Hematopoietic multipotent progenitor cell treated with erythropoietin and hydrocortisone succinate and interleukin-3 and kit ligand, for 15 days (in vitro differentiated cells): ENCODE measurements at places on chromosomes 12 and 14.

- DNase-seq: no peak
Observed at GRCh38 chr12:53664191-53664590, 11.7 kb downstream of the ATP5MC2 start.

- DNase-seq: no peak
Observed at GRCh38 chr12:55041345-55042055, 21.7 kb downstream of the NEUROD4 start.

GRCh38 chr12:52184813-52185212, 7.0 kb downstream of the KRT80 start:
- DNase-seq: no peak

DNA sequence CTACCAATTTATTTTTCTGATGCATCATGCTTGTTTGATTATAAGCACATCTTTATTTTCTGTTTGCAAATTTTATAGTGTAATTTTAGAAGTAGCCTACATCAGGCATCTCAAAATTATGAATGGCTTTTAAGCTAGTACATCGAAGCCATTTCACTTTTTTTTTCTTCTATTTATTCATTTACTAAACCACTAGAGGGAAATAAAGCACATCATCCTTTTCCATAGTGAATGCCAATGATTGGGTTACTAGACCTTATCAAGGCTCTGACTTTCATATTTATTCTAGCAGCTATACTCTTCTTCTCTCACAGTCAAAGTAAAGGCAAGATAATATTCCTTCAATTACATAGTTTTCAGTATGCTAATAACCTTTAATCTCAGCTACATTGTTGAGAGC, 736.4 kb upstream of the LRFN5 start:
- no peak for DNase-seq

DNA sequence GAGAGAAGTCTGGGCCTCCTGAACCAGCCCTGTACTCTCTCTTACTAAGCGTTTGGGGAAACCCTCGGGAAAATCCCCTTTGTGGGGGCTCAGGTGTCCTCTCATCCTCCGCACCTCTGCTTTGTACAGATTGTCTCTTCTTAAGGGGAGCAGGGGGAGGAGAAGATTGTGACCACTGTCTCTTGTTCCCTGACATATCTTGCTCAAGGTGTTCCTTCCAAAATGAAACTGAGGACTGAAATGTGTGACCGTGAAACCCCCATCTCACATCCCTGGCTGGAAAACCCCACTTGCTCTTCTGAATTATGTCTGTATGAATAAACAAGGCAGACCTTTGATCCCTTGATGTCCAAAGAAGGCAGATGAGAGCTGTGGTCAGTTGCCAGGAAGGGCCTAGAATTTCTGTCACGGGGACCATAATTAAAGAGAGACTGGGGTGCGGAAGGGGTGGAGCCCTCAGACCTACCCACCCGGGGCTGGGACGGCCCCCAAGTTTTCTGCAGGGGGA, 369.8 kb downstream of the AACS start:
- DNase-seq: no peak

DNA sequence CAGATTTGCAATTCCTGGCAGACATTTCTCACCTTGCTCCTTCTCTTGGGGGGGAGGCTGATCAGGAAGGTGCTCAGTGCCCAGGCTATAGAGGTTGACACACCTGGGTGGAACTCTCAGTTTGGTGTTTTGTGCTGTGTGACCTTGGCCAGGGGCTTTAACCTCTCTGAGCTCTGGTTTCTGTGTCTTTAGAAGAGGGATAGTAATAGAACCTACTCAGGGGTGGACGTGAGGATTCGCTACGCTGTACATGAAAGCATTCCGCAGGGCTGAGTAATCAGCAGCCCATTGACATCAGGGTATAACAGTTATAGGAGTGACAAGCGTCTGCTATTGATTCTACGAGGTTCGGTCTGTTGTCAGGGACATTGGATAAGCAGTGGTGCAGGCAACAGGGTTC, 98.1 kb downstream of the PHETA1 start:
- DNase-seq: no peak

DNA sequence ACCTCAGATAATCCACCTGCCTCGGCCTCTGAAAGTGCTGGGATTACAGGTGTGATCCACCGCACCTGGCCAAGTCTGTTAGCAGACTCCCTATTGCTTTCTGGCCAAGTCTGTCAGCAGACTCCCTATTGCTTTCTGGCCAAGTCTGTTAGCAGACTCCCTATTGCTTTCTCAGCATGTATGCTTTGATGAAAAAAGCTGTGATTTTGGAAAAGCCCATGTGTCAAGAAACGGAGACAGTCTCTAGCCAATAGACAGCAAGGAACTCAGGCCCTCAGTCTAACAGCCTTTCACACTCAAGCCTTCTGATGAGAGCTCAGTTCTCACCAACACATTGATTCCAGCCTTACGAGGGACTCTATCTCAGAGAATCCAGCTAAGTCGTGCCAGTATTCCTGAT, 158.8 kb upstream of the KRR1 start:
- DNase-seq: no peak

- DNase-seq: no peak
Observed at GRCh38 chr12:75155962-75156361, 53.7 kb downstream of the KCNC2 start.

DNA sequence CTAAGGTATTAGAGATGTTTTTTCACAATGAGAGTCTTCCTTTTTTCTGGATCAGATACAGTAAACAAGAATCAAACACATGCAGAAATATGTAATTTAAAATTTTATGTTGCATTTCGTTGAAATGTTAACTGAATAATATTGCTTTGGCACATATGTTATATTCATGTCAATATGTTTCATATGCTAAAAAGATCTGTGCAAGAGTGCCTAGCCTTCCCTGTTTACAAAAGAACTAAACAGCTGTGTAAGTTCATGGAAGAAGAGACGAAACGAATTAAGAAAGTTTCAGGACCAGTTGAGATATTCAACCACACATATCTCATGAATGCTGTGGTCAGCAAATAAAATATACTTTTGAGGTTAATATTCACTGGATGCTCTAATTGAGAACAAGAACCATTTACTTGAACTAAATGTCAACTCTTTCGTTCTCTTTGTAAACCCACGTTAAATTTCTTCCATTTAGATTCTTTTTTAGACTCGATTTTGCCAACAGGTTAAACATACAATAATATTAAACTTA, 289.5 kb downstream of the FOXG1 start:
- no peak for DNase-seq

DNA sequence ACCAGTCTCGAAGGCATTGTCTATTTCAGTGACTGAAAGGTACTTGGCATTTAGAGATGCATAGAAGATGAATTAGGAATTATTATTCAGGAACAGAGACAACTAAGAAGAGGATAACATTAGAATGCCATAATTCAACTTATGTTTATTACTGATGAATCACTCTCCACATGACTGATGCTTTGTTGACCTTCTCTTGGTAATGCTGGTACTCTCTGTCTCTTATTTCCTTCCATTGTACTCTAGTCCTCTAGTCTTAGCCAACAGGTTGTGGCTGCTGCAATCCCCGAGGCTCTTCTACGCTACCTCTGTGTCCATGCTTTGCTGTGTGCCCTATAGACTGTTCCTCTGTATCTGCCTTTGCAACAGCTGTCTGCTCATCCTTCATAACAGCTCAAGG, 652.9 kb downstream of the NRXN3 start:
- no peak for DNase-seq

DNA sequence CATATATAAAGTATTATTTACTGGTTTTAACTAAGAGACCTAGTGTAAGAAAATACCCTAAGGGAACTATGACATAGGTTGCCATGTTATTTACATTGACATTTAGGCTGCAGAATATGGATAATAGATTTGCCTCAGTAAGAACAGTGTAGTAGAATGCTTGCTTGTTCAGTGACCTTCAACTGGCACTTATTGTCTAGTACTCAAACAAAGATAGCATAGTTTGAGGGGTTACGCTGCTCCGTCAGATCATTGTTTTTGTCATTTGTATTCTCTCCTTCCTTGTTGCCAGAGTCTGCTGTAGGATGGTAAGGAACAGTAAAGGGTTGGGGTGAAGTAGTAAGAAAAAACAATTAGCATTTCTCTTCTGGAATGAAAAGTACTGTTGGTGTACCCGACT, 33.2 kb downstream of the TOGARAM1 start:
- DNase-seq: no peak

- no peak for DNase-seq
Observed at GRCh38 chr14:39372656-39373055, 59.6 kb downstream of the FBXO33 start.
